ENCODE measurements at places on chromosomes 16 and 17.

DNA sequence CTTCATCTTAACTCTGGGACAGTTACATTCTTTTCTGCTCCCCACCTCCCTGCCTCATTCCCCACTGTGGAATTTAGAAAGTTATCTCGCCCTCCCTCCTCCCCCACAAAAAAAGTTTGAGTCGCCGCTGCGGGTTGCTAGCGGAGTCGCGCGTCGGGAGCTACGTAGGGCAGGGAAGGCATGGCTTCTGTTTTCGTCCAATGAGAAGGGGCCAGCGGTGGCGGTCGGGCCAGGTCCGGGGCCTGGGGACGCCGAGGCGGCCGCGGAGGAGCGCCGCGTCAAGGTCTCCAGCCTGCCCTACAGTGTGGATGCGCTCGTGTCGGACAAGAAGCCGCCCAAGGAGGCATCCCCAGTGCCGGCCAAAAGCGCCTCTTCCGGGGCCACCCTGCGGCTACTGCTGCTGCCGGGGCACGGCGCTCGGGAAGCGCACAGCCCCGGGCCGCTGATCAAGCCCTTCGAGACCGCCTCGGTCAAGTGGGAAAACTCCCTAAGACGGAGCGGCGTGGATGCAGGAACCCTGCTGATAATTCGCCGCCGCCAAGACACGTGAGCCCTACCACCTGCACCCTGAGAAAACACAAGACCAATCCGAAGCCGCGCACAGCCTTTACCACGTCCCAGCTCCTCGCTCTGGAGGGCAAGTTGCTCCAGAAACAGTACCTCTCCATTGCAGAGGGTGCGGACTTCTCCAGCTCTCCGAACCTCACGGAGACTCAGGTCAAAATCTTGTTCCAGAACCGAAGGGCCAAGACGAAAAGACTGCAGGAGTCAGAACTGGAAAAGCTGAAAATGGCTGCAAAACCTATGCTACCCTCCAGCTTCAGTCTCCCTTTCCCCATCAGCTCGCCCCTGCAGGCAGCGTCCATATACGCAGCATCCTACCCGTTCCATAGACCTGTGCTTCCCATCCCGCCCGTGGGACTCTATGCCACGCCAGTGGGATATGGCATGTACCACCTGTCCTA is 8.9 kb downstream of the OR4D1 start:
- no peak for DNase-seq

DNA sequence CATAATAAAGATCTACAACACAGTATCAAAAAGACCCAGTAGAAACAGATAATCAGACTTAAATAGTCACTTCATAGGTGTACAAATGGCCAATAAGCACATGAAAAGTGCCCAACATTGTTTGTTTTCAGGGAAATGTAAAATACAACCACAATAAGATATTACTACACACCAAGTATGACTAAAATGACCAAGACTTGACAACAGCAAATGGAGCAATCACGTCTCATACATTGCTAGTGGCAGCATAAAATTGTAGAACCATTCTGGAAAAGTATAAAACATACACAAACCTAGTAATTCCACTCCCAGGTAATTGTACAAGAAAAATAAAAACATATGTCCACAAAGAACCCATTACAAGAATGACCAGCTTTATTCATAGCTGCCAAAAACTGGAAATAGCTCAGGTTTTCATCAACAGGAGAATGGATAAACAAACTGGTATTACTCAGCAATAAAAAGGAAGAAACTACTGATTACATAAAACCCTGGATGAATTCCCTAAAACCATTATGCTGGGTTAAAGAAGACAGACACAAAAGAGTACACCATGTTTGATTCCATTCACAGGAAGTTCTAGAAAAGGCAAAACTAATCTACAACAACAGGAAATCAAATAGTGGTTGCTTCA is 85.6 kb downstream of the TTC19 start:
- DNase-seq = no peak

DNA sequence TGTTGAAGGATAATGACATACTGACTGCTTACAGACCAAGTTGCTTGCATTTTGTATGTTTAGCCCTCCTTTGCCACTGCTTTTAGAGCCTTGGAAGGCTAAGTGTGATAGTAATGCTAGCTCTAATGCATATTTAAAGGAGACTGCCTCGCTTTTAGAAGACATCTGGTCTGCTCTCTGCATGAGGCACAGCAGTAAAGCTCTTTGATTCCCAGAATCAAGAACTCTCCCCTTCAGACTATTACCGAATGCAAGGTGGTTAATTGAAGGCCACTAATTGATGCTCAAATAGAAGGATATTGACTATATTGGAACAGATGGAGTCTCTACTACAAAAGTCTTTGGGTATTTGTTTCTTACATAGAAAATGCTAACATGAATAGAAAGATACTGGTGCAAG is 19.1 kb downstream of the CAPNS2 start:
- no peak for DNase-seq

- DNase-seq = no peak
Measured at GRCh38 chr16:67086822-67087221, 22.9 kb upstream of the PHAF1 start.

GRCh38 chr16:2981899-2982250 is 1.6 kb upstream of the PKMYT1 start:
- no peak for DNase-seq

DNA sequence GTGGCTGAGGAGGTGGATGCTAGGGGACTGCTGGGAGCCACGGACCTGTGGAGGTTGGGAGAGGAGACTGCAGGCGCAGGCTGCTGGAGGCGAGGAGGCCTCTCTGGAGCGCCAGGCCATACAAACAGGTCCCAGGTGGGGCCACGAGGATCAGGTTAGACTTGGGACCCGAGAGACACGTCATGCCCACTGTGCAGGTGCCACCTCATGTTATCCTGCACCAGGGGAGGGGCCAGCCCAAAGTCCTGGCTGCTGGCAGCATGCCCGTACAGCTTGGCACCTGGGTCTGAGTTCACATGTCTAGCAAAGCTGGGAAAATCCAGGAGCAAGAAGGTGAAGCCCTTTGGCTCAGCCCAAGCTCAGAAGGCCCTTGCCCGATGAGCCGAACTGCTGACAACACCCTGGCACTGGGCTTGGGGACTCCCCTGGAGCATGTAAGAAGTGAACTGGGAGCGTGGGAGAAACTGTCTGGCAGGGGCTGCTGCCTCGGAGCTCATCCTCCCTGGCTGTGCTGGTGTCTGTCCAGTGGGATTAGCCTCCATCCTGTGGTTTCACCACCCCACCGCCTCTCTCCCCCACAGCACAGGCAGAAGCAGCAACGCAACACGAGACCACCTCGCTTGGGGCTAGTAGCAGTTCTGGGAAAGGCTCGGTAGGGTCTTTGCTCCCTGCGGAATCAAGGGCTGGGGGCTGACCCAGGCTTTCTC is 5.3 kb downstream of the ARHGDIA start:
- DNase-seq = no peak

GRCh38 chr16:50881331-50881830 is 139.5 kb downstream of the CYLD start:
- no peak for DNase-seq

DNA sequence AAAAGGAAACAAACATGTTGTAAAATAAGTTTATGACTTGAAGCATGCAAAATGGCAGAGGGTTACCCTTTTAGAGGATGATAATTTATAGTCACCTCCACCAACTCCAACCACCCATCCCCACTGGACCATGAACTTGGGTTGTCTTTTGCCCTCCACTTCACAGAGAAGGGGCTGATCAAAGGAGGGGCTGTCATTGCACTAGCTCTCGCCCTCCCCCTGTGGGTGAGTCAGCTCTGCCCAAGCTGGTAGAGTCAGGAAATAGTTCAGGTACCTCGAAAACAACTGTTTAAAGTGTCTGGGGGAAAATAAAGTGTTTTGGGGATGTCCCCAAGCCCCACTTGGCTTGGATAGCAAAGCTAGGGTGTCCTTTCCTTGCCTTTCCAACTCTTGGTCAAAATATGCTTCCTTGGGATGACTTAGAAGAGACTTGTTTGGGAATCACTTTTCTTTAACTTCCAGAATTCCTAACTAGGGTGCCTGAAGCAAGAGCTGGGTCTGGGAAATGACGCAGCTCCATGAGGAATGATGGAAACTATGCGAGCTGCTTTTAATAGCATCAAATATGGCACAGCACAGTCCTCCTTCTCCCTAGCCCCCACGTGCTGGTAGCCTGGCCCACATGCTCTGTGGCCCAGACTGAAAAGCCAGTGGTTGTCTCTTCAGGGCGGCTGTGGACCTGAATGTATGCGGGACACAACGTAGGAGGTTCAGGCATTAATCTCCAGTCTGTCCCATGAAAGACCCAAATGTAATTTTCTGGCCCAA is 40.7 kb downstream of the TBX4 start:
- no peak for DNase-seq

DNA sequence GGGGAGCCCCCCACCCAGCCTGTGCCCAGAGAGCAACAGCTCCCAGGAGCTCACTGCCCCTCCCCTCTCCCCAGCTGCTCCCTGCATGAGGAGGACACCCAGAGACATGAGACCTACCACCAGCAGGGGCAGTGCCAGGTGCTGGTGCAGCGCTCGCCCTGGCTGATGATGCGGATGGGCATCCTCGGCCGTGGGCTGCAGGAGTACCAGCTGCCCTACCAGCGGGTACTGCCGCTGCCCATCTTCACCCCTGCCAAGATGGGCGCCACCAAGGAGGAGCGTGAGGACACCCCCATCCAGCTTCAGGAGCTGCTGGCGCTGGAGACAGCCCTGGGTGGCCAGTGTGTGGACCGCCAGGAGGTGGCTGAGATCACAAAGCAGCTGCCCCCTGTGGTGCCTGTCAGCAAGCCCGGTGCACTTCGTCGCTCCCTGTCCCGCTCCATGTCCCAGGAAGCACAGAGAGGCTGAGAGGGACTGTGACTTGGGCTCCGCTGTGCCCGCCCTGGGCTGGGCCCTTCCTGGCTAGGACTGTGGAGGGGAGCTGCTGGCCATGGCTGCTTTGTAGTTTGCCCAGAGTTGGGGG is 584 bp downstream of the TCAP start:
- no peak for DNase-seq

DNA sequence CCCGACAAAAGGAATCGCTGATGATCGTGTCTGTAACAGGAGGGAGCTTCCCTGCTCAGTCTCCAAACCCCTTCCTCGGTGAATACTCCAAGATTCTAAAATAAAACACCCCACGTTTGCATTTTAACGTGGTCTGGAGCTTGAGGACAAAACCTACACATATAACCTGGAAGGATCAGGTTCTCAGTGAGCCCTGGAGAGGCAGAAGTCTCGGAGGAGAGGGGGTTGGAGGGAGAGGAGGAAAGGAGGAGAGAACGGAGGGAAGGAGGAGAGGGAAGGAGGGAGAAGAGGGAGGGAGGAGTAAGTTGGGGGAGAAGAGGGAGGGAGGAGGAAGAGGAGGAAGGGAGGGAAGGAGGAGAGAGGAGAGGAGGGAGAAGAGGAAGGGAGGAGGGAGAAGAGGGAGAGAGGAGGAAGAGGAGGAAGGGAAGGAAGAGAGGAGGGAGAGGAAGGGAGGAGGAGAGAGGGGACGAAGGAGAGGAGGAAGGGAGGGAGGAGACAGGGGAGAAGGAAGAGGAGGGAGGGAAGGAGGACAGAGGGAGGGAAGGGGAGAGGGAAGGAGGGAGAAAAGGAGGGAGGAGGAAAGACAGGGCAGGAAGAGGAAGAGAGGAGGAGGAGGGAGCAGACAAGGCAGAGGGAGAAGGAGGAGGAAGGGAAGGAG is 27.4 kb upstream of the GINS2 start:
- DNase-seq = no peak

GRCh38 chr17:14922411-14922810 is 342.7 kb downstream of the PMP22 start:
- DNase-seq = no peak

- no peak for DNase-seq
Measured at GRCh38 chr16:65489531-65490023, 367.7 kb upstream of the CDH11 start.

DNA sequence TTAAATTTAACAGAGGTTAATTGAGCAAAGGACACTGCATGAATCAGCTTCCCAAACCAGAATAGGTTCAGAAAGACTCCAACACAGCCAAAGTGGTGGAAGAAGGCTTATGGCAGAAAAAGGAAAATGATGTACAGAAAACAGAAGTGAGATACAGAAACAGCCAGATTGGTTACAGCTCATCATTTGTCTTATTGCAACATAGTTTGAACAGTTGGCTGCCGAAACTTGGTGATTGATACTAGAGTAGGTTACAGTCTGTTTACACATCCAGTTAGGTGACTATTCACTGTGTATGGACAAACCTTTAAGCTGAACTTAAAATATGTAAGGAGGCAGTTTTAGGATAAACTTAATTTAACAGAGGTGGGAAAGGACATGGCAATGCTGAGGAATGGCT is 18.3 kb downstream of the TMEM100 start:
- DNase-seq = no peak

- DNase-seq = no peak
Measured at GRCh38 chr17:59846394-59847165, 46.2 kb downstream of the TUBD1 start.

DNA sequence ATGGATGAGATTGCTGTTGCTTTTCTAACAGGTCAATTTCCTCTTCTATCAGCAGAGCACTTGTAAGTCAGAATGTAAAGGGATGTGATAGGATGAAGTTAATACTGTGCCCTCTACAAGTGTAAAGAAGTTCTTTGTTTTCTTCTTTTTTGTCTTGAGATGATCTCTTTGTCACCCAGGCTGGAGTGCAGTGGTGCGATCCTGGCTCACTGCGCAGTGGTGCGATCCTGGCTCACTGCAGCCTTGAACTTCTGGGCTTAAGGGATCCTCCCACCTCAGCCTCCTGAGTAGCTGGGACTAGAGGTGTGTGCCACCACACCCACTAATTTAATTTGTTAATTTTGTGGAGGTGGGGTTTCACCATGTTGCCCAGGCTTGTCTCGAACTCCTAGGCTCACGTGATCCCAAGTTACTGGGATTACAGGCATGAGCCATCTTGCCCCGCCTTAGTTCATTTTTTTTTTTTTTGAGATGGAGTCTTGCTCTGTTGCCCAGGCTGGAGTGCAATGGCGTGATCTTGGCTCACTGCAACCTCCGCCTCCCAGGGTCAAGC is 21.6 kb upstream of the KPNB1 start:
- no peak for DNase-seq

DNA sequence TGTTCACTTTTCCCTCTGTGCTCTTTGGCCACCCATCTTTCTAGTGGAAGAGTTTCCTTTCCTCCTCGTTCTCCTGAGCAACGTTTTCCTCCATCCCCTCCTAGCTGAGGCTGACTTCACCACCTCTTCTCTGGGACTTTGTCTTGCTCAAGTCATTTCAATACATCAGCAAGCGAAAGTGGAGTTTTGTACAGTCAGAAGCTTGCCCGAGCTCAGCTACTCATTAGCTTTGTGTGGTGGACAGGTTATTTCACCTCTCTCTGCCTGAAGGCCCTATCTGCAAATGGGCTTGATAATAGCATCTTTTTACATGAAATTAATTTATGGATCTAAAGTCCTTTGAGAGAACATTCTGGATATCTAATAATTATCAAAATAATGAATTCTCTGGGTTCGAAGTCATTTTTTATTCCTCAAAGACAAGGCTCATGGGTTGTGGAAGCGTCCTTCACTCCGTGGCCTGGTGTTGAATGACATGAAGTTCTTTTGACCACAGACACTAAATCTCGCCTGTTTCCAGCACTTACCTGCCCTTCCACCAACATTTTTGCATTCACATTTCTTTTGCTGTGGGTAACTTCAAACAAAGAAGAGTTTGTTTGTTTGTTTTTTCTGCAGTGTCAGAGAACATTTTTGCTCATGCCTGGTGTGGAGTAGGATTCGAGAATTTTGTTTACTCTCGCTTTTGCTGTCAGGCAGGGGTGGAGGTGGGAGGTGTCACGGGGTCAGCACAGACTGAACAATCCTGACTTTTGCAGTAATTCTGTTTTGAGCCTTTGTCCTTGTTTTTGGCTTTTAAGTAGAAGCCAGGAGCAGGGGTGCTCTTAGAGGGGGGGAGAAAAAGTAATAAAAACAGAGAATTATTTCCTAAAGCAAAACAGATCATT is 155.0 kb upstream of the CACNG5 start:
- no peak for DNase-seq
